ENCODE measurements at places on chromosomes 11 and 22.

- ATAC-seq = no peak
Measured at GRCh38 chr11:93939084-93939760, 81.9 kb upstream of the HEPHL1 start.

GRCh38 chr11:59247531-59248227 lies 35.0 kb upstream of the MPEG1 start:
- ATAC-seq = no peak

DNA sequence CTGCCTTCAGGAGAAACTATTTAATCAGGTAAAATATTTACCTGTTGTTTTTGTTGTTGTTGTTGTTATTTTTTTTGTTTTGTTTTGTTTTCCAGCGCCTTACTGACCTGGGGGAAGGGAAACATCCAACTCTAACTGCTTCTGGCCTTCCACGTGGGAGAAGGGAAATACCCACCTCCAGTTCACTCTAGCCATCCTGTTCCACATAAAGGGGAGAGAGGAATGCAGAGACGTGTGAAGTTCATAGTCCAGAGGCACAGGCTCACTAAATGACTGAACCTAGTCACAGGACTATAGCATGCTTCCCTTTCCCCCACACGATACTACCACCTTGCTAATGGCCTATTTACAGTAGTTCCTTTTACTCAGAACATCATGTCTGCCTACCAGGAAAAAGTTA lies 72.4 kb upstream of the VSTM5 start:
- no peak for ATAC-seq

DNA sequence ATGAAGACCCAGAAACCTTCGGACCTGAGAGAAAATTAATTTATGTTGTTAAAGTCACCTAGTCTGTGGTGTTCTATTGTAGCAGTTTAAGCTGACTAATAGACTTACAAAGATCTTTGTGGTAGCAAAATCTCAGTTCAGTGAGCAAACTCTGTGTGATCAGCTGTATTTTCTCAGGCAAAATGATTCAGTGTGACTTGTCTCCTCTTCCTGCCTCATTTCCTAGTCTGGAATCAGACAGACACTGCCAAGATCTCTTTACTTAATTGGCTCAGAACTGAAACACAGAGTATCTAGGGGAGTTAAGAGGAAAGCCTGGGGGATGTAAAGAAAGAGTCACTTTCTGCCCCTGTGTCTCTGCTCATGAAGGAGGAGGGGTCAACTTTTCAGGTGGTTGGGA lies 564.7 kb downstream of the KCNA4 start:
- ATAC-seq = no peak

DNA sequence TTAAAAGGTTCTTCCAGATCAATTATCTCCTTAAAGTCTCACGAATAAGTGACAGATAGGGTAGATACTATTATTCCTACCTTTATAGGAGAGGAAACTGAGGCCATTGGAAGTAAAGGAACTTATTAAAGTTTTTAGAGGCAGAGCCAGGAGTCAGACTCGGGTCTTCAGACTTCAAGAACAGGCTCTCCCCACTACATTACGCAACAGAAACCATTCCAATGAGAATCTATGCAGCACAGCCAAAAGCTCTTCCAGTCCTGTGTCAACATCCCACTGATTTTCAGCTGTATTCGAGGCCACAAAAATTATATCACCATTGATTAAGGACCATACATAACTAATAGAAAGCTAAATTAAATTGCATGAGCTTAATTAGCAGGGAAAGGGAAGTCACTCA lies 77.4 kb downstream of the RELT start:
- ATAC-seq = no peak

Data from activated CD4-positive, CD25-positive, alpha-beta regulatory T cell treated with anti-CD3 and anti-CD28 coated beads, Interleukin-2, amount 50 U/mL, for 24 hours (primary cell).